ENCODE measurements at places on chromosomes 7 and 10.

DNA sequence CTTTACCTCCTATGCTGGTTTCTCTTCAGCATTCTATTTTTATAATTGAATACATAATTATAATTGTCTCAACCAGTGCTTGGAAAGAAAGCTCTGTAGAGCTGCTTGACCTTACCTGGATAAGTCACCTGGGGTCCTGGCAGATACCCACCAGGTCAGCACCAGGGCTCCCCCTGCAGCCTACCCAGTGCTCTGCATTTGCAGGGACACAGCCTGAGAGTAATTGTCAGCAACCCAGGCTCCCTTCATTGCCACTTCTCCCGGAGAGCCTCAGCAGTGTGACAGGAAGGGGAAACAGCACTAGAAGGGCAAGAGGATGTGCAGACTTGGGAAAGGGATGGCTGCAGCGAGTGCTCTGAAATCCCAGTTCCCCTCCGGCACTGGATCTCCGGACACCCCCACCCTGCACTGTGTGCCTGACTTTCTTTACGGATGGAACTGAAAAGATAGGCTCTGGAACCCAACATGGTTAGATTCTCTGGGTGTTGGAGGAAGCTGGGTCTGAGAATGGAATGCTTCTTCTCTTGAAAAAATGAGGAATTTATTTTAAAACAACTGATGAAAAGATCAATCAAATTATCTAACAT, 11.4 kb upstream of the PAX4 start:
- DNase-seq = no peak

GRCh38 chr7:44309271-44310091, 15.9 kb downstream of the CAMK2B start:
- DNase-seq = peak; percentile 51

- DNase-seq = no peak
Observed at GRCh38 chr7:94323844-94324243, 70.9 kb upstream of the COL1A2 start.

DNA sequence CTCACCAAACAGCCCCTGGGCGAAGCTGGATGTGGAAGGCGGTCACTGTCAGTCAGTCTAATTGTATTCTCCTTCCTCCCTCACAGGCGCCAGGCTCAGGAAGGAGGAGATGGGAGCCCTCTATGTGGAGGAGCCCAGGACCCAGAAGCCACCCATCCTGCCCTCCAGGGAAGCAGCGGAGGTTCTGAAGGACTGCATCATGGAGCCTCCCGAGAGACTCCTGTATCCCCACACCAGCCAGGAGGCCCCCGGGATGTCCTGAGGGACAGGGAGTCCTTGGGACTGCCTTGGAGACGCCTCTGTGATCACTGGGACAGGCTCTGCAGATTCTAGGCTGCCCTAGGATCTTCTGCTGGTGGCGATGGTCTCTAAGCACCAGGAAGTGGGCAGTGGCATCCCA, 9.7 kb upstream of the ATP6V0E2 start:
- no peak for DNase-seq

DNA sequence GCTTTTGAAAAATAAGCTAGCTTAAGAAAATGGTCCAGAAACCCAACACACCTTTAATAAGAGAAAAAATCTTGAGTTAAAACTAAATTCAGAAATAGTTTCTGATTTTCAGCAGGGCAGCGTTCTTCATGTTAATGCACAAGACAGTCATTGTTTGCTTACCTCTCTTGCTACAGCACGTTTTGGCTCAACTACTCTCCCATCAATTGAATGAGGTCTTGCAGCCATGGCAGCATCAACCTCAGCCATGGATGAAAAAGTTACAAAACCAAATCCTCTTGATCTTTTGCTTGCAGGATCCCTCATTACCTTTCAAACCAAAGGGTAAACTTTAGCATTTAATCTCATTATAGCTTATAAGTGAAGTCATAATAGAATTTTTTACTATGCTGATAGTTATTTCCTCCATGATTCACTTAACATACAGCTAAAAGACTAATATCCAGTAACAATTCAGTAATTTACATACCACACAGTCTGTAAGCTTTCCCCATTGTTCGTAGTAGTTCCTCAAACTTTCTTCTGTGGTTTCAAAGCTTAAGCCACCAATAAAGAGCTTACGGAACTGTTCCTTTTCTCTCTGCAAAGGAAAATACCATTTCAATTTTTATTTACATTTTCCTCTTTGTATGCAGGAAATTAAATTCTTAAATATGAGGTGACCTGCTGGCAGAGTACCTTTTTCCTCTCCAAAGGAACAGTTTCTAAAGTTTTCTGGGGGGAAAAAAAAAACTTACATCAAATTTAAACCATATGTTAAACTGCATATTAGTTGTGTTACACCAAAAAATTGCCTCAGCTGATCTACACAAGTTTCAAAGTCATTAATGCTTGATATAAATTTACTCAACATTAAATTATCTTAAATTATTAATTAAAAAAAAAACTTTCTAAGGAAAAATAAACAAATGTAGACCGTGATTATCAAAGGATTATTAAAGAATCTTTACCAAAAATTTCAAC, 3.1 kb downstream of the HNRNPA2B1 start:
- peak; percentile 30 for DNase-seq
